ENCODE measurements at places on chromosomes 1 and 21.
A peak's percentile ranks its signal among the peaks of the same experiment; 100 is the strongest.

DNA sequence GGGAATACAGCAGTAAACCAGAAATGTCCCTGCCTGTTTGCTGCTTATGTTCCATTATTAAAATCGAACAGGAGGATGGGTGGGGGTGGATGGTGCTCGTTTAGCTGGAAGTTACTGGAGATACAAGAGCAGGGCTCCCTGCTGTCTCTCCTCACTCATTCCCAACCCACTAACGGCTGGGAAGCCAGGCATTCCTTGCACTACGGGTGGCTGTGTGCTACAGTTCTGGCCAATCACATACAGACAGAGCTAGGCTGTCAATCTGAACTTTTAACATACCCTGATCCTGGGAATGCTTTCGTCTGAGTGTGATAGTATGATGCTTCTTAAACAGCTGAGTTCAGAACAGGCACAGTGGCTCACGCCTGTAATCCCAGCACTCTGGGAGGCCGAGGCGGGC lies 7.0 kb downstream of the SIPA1L2 start:
- no peak for DNase-seq

DNA sequence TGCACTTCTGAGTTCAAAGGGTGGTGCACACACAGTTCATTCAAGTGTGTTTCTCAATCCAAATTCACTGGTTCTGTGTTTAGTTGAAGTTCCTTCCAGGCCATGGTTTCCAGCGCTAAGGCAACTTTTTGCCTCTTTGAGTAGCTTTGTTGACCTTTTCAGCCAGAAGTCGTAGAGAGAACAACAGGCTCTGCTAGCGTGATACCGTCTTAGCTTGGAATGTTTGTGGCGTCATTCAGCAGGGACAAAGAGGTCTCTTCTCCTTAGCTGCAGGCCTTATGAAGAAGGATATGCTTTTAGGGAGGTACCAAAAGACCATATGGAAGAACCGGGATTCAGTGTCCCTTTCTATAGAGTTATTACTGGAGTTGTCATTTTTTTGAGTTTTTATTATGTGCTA lies 65.7 kb downstream of the CNIH3 start:
- DNase-seq, result no peak

GRCh38 chr1:54287176-54287650 lies 87.2 kb downstream of the MRPL37 start:
- peak; percentile 79 for DNase-seq

GRCh38 chr1:15081102-15081501 lies 72.4 kb upstream of the TMEM51 start:
- no peak for DNase-seq

DNA sequence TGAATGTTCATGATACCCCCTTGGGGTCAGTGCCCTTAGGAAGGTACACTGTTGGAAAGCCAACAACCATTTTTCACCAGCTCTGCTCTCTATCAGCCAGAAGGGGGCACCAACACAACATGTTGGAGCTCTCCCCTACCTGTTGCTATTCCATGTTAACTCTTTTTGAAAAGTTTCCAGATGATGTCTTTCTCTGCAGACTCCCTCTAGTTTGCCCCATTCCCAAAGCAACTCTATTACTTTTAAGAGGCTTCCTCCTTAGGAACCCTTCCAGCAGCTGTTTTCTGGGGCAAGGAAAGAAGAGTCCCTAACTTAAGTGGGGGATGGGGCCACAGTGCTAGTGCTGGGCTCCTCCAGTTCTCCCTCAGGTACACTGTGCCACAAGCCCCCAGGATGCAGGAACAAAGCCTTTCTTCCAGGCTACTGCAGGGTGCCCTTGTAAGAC lies 22.9 kb upstream of the NDC1 start:
- peak; percentile 50 for DNase-seq
